ENCODE measurements at places on chromosomes 16 and 17. TPM values are rescaled to one million over a fixed set of nuclear protein-coding genes. Genes with fewer than 3 reads are reported as not detected.

Gene CBX2
- 5.7 TPM for total RNA-seq

Gene AHSP
- total RNA-seq = 4.9 TPM

Gene CDH5
- 6.9 TPM for total RNA-seq

Gene CDH15
- under 0.01 TPM for total RNA-seq

Gene CA4
- 2.5 TPM for total RNA-seq

Gene SNTB2
- total RNA-seq = 6.1 TPM

Gene VPS35L
- total RNA-seq = 34.7 TPM

Gene ASPHD1
- total RNA-seq = 13.0 TPM

Gene ZNF319
- total RNA-seq = 5.7 TPM

Gene KLHL10
- total RNA-seq = 0.25 TPM

Gene C17orf100
- total RNA-seq = 3.2 TPM

Gene CHD9
- total RNA-seq = 156 TPM

All from temporal lobe (tissue), 4 donors.